ENCODE measurements at places on chromosomes 7 and 10.

DNA sequence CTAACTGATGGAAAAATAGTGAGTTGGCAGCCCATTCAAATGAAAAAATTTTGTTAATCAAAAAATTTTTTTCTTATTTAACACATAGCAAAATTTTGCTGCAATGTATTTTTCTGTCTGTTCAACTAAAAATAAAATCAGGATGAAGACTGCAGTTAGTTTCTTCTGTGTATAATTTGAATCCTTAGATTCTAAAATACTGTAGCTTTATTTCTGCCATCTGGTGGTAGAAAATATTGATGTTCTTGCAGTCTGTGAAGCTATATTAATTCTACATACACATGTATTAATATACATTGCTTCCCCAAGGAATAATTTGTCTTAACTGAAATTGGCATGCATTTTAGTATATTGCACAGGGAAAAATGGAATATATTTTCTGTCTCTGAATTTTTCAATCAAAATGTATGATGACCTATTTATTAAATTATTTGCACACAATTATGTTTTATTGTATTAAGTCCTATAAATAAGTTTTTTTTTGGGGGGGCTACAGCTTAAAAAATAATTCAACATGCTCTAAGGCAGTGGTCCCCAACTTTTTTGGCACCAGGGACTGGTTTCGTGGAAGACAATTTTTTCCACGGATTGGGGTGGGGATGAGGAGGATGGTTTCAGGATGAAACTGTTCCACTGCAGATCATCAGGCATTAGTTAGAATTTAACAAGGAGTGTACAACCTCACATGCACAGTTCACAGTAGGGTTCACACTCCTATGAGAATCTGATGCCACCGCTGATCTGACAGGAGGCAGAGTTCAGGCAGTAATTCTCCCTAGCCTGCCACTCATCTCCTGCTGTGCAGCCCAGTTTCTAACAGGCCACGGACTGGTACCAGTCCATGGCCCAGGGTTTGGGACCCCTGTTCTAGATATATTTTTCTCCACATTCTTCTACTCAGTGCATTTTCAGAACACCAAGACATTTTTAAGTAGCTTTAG, 119.4 kb downstream of the GNAT3 start:
- no peak for DNase-seq

- DNase-seq = no peak
These were observed 8.4 kb downstream of the COL17A1 start for GRCh38 chr10:104077247-104077646.

GRCh38 chr7:141748396-141748795, 10.2 kb downstream of the SSBP1 start:
- DNase-seq = no peak

DNA sequence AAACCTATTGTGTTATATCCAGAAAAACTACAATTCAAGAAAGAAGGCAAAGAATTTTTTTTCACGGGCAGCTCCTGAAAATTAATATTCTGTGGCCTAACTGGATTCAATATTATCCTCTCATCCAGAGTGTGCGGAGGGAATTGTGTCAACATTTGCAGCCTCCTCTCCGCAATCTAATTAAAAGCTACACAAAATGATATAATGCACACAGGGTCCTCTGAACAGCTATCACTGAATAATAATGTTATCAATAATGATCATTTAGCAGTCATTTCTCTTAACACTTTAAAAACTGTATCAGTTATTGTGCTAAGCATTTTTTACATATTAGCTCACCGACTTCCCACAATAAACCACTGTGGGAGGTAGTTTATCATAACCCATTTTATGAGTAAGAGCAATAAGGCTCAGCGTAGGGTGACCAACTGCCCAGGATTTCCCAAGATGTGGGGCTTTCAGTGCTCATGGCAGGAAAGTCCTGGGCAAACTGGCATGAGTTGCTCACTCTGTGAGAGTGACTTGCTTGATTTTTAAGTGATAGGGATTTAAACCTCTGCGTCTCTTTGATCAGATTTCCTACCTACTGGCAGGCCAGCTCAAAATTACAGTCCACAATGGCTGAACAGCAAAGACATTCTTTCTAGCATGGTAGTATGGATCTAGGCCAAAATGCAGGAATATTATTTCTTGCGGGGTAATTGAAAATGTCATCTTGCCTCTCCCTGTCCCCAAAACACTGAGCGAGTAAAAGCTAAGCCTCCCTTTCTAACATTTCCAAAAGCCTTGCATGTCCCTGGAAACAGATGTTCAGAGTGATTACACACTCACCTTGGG, 65.7 kb downstream of the AOAH start:
- peak; percentile 90 for DNase-seq

DNA sequence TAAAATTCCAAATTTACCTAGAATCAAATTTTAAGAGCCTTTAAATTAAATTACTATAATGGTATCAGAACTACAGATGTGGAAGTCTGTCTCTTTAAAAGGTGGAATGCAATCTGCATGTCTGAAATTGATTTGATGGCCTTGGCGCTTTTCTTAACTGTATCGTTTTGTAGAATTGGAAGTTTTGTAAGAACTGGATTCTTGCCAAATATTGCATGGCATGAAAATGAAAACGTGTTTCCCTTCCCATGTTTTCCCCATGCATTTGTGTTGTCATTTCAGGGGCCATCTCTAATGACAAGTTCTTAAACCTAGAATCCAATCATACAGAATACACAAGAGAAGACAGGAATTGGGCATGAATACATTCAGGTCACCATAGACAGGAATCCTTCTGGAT, 162.5 kb downstream of the KIAA1217 start:
- no peak for DNase-seq

GRCh38 chr7:34949361-34949760, 87.9 kb downstream of the DPY19L1 start:
- no peak for DNase-seq

- DNase-seq = no peak
These were observed 40.1 kb downstream of the PNLIPRP2 start for GRCh38 chr10:116660860-116661259.

GRCh38 chr10:7487528-7487927, 76.7 kb upstream of the SFMBT2 start:
- no peak for DNase-seq

DNA sequence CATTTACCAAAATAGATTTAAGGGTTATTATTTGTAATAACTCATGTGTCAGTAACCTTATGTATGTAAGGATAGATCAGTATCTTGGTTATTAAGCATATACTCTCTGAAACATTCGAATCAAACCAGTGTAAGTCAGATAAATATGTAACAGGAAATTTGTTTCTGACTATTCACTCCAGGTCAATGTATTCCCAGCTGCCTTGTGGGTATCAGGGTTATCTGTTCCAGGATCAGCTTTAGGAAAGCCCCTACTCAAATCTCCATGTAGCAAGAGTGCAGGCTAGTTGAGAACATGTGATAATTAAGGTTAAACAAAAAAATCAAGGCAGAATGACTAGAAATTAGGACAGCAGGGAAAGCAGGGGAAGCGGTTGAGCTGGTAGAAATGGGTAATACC, 201.7 kb downstream of the AUTS2 start:
- DNase-seq = no peak

DNA sequence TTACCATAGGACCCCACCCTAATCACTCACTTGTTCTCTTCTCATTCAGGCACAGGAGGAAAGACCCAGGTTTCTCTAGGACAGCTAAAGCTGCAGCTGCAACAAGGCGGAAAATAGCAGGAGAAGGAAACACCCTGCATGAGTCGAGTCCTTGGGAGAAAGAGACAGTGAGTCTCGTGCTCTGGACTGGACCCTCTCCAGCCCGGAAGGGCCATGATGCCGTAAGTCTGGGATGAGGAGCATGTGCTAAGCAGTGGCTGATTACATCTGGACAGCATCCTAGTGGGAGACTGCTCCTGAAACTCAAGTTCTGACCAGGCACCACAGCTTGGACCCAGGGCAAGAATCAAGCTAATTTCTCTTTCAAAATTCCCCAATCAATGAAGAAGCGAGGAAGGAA, 39.4 kb downstream of the FBXW4 start:
- no peak for DNase-seq
